ENCODE measurements at places on chromosomes 1 and 21. TPM values are rescaled to one million over a fixed set of nuclear protein-coding genes. Genes with fewer than 3 reads are reported as not detected.

Gene PI4KB
- 74.1 TPM for total RNA-seq

Gene CTSE
- not detected for total RNA-seq

Gene CYB5RL
- 6.6 TPM for total RNA-seq

Gene MROH9
- under 0.01 TPM for total RNA-seq

Gene OR2L5
- total RNA-seq = under 0.01 TPM

Gene TAL1
- total RNA-seq = not detected

Gene INTS3
- 35.7 TPM for total RNA-seq

Gene CFAP45
- total RNA-seq = 1.1 TPM

Gene OLIG2
- not detected for total RNA-seq

Gene PLA2G2D
- total RNA-seq = not detected

Gene G0S2
- 6.6 TPM for total RNA-seq

Gene NKAIN1
- total RNA-seq = not detected

Gene TMEM79
- 1.3 TPM for total RNA-seq

Gene TDRD5
- total RNA-seq = under 0.01 TPM

Gene RUNX3
- total RNA-seq = not detected

Gene UMODL1
- 0.12 TPM for total RNA-seq

Gene RCAN3
- total RNA-seq = 4.4 TPM

Gene ADGRL4
- 3.7 TPM for total RNA-seq

Gene IQCC
- 2.4 TPM for total RNA-seq

Gene GFI1
- 0.11 TPM for total RNA-seq

Gene DCDC2B
- 0.12 TPM for total RNA-seq

Gene CELA3A
- total RNA-seq = not detected

Gene HTR6
- not detected for total RNA-seq

Gene USP24
- total RNA-seq = 57.0 TPM

All from uterine smooth muscle cell (primary cell).